ENCODE measurements at places on chromosomes 7 and 10.

GRCh38 chr10:77138541-77138940 lies 499.1 kb downstream of the KCNMA1 start:
- DNase-seq = no peak

GRCh38 chr7:114630201-114630990 lies 215.8 kb downstream of the FOXP2 start:
- no peak for DNase-seq

- DNase-seq = no peak
Observed at GRCh38 chr7:53656881-53657280, 621.4 kb downstream of the POM121L12 start.

DNA sequence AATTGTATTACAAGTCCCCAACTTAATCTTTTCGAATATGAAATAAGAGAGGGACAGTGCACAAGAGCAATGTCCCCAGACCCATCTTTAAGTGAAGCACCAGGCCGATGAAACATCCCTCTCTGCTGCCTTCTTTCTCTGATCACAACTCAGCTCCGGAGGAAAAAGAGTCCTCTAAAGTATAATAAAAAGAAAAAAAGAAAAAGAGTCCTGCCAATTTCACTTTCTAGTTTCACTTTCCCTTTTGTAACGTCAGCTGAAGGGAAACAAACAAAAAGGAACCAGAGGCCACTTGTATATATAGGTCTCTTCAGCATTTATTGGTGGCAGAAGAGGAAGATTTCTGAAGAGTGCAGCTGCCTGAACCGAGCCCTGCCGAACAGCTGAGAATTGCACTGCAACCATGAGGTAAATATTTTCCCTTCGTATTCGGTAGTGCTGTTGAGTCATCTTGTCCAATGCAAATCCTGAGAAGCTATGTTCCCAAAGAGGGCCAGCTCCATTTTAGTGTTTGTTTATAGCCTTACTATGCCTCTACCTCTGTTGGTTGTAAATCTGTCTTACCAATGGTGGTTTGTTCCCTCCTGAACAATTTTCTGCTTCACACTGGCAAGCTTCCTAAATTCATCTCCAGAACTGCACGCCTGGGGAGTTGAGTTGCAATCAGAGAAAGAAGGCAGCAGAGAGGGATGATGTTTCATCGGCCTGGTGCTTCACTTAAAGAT lies at the start of gene IFIT2:
Gene IFIT2, plus strand, starts transcription at position 326 of the 725 bp plus-strand sequence. Its CDS starts 78 bp downstream, at position 404.
- no peak for DNase-seq

DNA sequence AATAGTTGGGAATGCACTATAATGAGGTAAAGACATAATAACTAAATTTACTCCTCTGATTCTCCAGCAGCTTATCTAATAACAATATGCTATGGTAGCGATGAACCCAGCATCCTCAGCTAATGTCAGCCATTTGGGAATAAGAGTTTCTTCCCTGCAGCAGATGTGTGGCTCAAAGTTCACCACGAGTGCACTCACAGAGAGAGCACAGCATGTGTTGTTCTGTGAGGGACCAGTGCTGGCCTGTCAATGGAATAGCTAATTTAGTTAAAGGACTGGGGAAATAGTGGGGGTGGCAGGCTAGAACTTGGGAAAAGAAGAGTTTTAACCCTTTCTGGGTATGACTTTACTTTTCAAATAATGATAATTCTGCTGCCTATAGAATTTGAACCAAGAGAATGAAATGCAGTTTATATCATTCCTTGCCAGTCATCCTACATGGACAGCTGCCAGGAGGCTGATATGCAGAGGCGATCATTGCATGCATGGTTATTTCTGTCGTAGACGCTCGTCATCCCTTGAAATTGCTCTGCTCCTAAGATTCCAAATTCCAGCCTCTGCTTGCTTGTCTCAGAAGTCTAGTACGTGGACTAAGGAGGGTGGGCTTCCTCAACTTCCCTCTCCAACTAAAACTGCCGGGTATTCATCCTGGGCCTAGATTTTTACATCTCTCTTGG lies 355.6 kb downstream of the RNLS start:
- DNase-seq = no peak

GRCh38 chr7:36404639-36405408 lies 15.2 kb downstream of the ANLN start:
- no peak for DNase-seq

- DNase-seq = no peak
Observed at GRCh38 chr7:65448816-65449504, 75.3 kb downstream of the ZNF92 start.

GRCh38 chr7:117012696-117013095 lies 59.4 kb downstream of the ST7 start:
- no peak for DNase-seq

DNA sequence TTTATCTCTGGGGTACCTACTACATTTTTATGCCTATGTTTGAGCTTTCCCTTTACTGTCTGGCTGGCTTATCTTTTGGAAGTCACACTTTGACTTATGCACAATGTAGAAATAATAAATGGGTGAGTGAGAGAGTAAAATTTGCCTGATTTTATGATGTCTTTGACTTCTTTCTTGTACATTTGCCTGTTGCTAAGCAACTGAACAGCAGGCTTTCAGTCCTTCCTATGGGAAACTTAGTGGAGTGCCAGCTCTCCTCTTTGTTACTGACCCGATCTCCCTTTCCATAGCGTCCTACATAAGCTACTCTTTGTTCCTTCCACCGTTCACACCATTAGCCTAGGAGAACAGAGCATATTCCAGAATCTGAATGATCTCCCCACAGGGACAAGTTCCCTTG lies 4.2 kb downstream of the TAS2R60 start:
- DNase-seq = no peak

- DNase-seq = no peak
Observed at GRCh38 chr7:32051128-32051527, 19.1 kb downstream of the PDE1C start.

DNA sequence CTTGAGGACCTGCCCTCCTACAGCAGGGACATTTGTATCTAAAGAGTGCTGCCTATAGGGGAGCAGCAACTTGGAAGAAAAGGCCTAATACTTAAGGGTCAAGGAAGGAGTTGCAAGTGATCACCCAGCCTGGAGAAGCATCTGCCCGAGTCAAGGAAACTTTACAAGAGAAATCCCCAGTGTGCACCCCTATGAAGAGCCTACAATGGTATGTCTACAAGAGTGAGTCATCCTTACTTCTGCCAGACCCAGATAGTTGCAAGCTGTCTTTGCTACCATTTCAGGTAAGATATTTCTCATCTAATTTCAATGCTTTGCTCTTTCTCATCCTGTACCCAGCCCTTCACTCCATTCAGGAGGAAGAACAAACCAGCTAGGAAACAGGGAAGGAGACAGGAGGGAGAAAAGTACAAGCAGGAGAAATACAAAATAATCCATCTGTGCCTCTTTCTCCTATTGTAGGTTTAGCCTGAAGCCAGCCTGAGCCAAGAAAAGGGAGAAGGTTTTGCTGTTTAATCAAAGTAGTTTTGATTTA lies 34.4 kb upstream of the AGR3 start:
- DNase-seq = no peak

DNA sequence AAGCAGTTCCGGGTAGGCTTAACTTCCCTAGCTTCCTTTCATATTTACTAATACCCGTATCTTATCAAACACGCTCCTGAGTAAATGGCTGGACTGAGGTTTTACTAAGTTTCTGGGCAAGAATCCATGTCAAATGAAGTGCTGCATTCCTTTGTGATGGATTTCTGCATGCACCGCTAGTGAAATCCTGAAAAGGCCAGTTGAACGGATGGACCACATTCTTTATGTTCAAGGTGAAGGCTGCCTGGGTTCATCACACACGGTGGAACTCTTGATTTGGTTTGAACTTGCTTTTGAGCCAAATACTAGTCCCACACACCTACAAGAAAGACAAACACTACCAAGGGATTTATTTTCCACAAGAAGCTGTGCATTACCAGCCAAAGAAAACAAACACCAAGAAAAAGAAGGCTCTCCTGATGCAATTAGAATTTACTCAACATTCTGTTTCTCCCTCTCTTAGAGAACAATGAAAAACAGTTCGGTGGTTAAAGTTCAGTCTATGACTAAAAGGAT lies 255.0 kb upstream of the SEMA3C start:
- DNase-seq = no peak

- DNase-seq = no peak
Observed at GRCh38 chr7:48173756-48174382, 2.6 kb downstream of the ABCA13 start.

GRCh38 chr10:96622013-96622787 lies 35.4 kb upstream of the TM9SF3 start:
- DNase-seq = peak; percentile 43

- DNase-seq = no peak
Observed at GRCh38 chr7:187227-187927, 5.0 kb upstream of the FAM20C start.

- DNase-seq = no peak
Observed at GRCh38 chr10:35340975-35341374, 4.7 kb downstream of the CCNY start.

DNA sequence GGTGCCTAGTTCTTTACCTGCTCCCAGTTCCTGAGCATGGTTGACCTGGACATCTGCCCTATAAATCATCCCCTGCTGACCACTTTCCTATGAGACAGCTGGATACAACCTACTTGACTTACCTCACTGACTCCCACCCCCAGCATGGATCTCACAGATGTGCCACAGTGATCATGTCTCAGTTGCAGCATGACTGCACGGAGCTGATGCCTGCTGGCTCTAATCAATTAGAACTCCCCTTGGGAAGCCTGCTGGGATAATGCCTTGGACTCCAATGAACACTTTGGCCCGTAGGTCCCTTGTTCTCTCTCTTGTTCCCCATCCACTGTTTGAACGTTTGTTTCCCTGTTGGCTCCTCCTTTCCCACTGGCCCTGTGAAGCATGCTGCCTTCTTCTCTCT lies 271.2 kb upstream of the IGFBP3 start:
- no peak for DNase-seq

DNA sequence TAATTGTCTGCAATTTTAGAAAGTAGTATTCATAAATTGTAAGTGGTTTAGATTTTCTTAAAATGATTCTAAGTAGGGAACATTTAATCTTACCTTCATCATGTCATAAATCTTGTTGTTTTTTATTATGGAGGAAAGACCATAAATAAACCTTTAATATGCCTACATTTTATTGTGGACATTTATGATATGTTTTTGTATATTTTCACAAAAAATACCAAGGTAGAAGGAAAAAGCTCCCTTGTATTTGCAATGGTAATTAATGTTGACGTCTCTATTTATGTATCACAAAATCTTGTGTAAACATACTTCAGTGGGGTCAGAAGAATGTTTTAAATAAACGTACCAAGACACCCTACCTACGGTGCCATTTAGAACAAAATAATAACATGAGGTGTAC lies 155.7 kb upstream of the FAM171A1 start:
- DNase-seq = no peak

- no peak for DNase-seq
Observed at GRCh38 chr10:103679096-103679790, 176.1 kb downstream of the SH3PXD2A start.

- no peak for DNase-seq
Observed at GRCh38 chr10:8273749-8274148, 219.3 kb downstream of the GATA3 start.

- no peak for DNase-seq
Observed at GRCh38 chr10:56991591-56992069, 630.6 kb upstream of the ZWINT start.

DNA sequence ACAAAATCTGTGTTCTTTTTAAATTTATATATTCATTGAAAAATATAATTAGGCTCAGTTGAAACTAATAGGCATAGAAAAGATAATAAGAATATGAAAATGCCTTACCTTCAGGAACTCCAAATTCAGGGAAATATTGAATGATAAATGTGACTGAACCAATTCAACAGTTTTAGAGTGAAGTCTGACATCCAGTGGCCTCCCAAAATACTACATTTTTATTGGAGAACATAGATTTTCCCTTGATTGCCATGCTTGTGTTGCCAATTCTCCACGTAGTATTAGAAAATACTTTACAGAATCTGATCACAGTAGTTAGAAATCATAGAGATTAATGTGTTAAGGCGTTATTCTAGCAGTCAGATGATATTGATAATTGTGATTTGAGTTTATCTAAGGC lies 1246.7 kb downstream of the GATA3 start:
- DNase-seq = no peak

DNA sequence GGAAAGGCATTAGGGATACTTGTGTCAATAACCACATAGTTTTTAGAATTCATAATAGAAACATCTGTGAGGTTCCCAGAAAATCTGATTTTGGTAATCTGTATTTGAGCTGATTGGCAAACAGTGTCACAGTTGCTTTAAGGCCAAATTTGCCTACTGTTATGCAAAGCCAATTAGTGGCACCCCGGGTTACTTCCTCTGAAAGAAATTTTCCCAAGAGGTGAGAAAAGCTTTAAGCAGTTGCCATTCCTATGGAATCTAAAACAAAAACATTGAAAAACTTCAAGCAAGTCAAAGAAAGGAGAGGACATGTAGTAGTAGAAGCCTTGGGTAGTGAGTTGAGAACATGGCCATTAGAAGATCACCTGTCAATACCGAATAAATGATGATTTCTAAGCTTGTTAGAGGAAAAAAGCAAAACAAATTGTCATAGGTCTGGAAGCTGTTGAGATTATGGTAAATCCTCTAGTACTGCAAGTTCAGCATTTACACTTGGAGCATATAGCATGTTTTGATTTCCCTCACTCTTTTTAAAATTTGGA lies 176.8 kb downstream of the TWIST1 start:
- DNase-seq = no peak

GRCh38 chr10:124001391-124002148 lies 91.8 kb downstream of the CHST15 start:
- DNase-seq = no peak

DNA sequence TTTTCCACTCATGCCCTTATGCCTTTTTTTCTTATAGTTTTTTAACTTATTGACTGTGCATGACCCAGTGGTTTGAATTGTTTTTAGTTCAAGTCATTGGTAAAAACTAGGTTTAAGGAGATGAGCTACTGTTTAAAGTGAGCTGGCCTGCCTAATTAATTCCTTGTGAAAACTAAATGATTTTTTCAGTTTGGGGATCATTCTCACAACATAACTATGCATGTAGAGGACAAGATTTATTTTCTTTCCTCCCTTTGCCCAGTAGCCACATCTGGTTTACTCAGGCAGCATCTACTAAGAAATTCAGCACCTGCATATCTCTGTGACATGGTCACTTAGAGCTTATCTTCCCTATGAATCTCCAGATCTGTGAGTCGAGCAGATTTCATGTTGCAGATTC lies 1.7 kb downstream of the ADO start:
- no peak for DNase-seq

GRCh38 chr7:30468791-30469190 lies 9.8 kb downstream of the NOD1 start:
- no peak for DNase-seq

DNA sequence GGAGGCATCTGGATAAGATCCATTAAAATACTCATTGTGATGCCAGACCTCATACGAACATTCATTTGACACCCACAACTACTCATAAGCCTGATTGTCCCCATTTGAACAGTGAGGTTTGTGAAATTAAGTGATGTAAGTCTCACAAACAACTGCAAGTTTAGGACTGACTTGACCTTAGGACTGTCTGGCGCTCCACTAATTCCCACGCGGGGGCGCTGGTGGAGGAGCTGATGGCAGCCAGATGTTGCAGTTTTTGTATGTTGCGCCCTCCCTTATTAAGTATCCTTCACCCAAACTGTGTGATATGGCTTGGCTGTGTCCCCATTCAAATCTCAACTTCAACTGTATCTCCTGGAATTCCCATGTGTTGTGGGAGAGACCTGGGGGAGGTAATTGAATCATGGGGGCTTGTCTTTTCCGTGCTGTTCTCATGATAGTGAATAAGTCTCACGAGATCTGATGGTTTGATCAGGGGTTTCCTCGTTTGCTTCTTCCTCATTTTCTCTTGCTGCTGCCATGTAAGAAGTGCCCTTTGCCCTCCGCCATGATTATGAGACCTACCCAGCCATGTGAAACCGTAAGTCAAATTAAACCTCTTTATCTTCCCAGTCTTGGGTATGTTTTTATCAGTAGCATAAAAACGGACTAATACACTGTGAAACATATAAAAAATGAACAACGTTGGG lies 20.3 kb upstream of the TIAL1 start:
- DNase-seq = no peak

Measured in CMK (cell line).